ENCODE measurements at places on chromosomes 12 and 14. TPM values are rescaled to one million over a fixed set of nuclear protein-coding genes. Genes with fewer than 3 reads are reported as not detected.

KRT72 gene
- not detected for polyA plus RNA-seq

DNA sequence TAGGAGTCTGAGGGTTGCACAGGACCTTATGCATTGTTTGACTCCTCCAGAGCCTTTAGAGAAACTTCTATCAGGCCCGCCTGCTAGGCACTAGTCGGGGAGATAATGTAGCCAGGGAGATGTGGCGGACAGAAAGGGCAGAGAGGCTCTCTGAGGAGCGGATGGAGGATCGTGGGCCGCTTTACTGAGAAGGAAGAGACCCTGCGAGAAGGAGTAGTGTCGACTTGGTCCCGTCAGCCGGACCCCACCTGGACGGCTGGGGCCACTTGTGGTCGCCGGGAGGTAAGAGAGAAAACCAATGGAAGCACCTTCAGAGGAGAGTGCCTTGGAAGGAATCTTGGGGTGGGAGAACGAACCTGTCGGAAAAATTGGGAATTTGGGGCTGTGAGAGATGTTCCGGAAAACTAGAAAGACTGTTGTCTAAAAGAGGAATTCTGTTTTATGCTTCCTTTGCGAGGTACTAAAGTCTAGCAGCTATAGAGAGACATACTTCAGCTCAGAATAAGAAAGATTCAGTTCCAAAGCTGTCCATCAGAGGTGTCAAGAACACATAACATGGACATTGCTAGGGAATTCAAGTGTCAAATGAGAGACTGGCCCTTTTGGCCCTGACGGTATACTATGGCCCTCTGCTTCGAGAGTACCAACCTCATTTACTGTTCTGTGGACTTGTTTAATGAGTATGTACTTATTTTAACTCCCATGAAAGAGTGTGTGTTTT, 660 bp upstream of the MCRS1 start:
- DNase-seq = no peak

DNA sequence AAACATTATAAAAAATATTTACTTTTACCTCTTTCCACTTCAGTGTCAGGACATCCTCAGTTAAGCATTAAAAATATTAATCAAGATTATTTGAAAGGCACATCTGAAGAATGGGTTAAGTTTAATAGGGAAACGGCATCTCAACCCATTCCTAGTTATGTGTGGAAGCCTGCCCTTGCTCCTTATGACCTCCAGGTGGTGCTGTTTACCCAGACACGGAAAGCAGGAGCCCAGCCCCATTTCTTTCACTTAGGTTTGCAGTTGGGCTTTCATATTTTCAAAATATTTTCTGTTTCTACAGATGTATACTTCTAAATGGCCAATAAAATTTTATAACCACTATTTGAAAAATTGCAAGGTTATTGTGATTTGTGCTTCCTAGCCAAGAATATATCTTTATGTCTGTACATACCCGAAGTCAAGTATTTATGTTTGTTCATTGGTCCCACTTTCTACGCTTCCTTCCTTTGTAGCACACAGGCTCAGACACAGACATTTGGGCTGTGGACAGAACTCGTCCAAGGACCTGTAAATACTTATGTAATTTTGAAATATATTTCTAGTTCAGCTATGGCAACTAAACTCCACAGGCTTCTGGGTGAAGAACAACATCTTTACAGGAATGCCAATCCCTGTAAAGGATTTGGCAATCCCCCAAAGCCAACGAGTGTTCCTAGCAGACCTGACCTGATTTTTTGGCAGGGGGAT, 247.1 kb downstream of the AKAP6 start:
- DNase-seq = no peak

DNA sequence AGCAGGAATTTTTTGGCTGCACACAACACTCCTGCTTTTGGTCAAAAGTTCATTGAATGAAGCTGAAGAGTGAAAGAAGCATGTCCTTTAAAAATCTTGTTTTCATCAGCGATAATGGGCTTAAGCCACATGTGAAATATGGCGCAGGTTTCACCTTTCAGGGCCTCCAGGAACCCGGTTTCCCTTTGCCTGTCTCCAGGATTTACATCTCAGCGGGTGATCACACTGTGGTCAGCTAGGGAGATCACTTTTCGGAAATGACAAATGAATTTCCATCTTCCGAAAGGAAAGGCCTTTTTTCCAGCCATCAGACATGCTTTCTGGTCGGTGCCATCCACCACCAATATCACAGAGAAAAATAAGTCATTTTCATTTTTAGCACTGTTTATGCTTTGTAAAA, 727.1 kb upstream of the TBX3 start:
- no peak for DNase-seq

PRR4 gene
- polyA plus RNA-seq = 4.3 TPM

SLCO1A2 gene
- not detected for polyA plus RNA-seq

CCDC88C gene
- 0.01 TPM for polyA plus RNA-seq

ITGB7 gene
- polyA plus RNA-seq = 0.15 TPM

- DNase-seq = no peak
These were observed 127.2 kb downstream of the KCNA5 start for GRCh38 chr12:5170844-5171243.

DNA sequence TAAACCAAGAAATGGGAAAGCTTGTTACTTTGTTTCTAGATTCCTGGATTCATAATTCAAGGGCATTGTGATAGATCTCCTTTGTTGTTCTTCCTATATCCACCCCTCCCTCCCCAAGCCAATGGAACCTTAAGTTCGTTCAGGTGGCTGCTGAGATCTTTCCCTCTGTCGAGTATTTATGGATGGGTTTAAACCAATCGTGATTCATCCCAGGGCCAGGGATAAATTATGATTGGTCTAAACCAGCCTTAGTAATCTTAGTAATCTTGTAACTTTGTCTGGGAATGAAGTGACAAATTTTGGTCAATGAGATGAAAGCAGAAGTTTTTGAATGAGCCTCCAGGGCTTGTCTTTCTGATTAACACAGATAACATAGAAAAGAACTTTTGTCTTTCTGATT, 56.1 kb upstream of the PCED1B start:
- DNase-seq = no peak

- no peak for DNase-seq
These were observed 56.0 kb downstream of the FOS start for GRCh38 chr14:75334549-75335051.

DNA sequence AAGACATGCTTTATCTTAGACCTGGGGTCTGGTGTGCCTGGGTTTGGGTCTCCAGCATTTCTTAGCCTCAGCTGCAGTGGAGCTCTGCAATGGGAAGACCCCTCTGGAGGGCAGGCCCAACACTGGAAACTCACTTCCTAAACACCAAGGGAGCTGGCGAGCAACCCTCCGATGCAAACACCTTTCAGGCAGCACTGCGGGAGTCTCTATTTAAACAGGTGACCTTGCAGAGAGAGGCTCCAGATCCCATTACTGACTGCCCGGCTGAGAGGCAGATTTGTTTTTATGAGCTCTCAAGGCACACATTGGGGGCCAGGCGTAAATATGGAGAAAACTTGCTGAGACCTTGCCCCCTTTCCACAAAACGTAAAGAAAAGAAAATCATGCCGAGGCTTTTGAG, 195.5 kb downstream of the PAX9 start:
- DNase-seq = no peak

GRCh38 chr14:63717702-63718101, 10.2 kb downstream of the SGPP1 start:
- no peak for DNase-seq

DNA sequence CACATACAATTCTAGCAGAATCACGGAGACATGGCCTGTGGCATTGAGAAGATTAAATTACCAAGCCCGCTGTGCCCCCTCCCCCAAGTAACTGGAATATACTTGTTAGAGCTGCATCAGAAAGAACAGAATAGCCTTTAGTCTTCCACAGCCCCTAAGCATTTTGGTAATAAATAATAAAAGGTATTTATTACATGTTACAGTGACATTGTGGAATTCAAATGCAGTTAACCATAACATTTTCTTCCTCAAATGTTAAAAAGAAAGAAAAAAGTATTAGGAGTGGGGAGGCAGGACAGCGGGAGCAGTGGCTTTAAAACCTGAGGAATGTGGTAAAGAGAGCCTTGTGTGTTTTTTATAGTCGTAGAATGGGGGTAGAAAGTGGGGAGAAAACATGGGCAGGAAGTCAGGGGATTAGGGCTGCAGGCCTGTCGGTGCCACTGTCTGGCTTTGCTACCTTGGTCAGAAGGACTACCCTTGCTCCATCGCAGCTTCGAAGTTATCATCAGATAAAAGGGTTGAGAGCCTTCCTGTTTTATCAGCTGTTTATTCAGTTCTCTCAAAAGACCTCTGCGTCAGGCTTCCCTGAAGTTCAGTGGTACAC, 255.9 kb downstream of the MSRB3 start:
- no peak for DNase-seq

DNA sequence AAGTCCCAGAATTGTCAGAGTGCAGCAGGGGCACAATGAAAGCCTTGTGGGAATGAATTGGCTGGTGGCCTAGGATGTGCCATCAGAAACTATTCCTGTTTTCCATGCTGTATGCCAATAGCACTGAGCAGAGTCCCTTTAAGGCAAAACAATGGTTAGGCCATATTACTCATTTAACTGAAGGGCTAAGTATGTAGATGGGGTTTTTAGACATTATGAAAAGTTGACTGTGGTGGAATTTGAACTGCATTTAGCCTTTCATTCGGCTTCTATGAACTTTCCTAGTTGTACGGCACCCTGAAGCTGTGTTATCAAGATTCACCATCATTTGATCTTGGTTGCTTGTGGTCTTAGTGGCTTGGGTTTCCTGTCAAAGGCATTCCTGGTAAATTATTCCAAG, 24.8 kb downstream of the IL26 start:
- no peak for DNase-seq

ASCL4 gene
- not detected for polyA plus RNA-seq

DNA sequence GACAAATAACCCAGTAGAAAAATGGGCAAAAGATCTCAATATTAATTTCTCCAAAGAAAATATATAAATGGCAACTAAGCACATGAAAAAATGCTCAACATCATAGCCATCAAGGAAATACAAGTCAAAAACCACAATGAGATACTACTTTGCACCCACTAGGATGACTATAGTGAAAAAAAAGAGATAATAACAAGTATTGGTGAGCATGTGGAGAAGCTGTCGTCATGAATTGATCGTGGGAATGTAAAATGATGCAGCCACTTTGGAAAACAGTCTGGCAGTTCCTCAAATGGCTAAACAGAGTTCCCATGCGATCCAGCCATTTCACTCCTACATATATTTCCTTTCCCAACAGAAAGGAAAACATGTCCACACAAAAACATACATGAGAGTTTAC, 18.1 kb downstream of the JDP2 start:
- DNase-seq = no peak

Measured in AG04450 (cell line).